ENCODE measurements at places on chromosomes 3 and 15.
A peak's percentile ranks its signal among the peaks of the same experiment; 100 is the strongest.

GRCh38 chr15:68524753-68525584 lies 53.8 kb upstream of the CORO2B start:
- peak; percentile 97 for DNase-seq

DNA sequence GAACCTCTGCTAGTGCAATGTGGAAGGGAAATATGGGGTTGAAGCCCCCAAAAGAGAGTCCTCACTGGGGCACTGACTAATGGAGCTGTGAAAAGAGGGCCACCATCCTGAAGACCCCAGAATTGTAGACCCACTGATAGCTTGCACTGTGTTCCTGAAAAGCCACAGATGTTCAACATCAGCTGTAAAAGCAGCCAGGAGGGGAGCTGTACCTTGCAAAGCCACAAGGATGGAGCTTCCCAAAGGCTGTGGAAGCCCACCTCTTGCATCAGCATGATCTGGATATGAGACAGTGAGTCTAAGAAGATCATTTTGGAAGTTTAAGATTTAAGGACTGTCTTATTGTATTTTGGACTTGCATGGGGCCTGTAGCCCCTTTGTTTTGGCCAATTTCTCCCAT lies 125.8 kb upstream of the TGFBR2 start:
- DNase-seq = no peak

DNA sequence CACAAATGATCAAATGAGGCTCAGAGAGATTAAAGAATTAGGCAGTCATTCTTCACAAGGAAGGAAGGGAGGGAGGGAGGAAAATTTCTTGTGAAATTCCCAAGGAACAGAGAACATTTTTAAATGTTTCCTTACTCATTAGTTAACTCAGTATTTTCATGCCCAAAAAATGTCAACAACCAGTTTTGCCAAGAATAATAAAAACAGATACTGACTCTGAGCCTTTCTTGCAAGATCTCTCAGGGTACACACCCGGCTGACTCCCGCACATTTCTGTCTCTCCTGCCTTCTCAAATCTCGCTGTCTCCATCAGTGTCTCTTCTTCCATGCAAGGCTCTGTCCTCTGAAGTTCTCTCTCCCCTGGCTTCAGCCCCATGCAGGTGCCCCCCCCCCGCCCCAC lies 265.9 kb downstream of the TJP1 start:
- no peak for DNase-seq

GRCh38 chr3:146542978-146543377 lies 1.4 kb downstream of the PLSCR1 start:
- no peak for DNase-seq

GRCh38 chr15:53307952-53308624 lies 451.4 kb downstream of the WDR72 start:
- no peak for DNase-seq

GRCh38 chr15:95499397-95499796 lies 831.1 kb upstream of the NR2F2 start:
- DNase-seq = no peak

GRCh38 chr15:70541511-70541910 lies 221.8 kb downstream of the UACA start:
- no peak for DNase-seq

DNA sequence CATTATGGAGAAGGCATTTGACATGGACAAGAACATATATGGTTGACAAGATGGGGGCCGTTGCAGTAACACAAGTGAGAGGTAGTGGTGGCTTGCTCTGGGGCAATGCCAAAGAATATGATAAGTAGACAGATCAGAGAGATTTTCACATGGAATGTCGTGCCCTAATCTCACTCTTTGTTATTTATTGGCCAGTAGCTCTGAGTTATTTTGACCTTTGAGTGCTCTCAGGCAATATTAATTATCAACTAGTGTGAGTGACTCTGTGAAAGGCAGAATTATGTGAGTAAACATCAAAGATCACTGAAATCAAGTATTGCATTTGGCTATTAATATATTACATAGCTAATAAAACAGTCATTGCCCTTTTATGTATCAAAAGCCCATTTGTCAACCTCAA lies 164.9 kb upstream of the ADAMTS9 start:
- no peak for DNase-seq

DNA sequence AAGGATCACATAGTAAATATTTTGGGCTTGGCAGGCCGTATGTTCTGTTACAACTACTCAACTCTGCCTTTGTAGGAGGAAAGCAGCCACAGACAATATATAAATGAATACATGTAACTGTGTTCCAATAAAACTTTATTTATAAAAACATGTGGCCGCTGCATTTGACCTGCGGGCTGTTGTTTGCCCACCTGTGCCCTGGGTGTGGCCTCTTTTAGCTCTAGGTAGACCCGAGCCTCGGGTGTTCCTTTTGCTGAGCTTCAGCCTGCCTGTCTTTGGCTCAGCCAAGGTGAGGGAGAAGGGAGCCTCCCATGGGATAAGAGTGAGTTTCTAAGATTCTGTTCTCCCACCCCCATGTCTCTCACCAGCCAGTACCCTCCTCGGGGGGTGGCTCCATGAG lies 5.6 kb downstream of the FAM3D start:
- no peak for DNase-seq

GRCh38 chr3:125594581-125595011 lies 701 bp downstream of the OSBPL11 start:
- DNase-seq = no peak

GRCh38 chr3:5633960-5634359 lies 446.5 kb downstream of the EDEM1 start:
- no peak for DNase-seq

GRCh38 chr3:129358772-129359371 lies 69.6 kb downstream of the EFCAB12 start:
- DNase-seq = peak; percentile 41

DNA sequence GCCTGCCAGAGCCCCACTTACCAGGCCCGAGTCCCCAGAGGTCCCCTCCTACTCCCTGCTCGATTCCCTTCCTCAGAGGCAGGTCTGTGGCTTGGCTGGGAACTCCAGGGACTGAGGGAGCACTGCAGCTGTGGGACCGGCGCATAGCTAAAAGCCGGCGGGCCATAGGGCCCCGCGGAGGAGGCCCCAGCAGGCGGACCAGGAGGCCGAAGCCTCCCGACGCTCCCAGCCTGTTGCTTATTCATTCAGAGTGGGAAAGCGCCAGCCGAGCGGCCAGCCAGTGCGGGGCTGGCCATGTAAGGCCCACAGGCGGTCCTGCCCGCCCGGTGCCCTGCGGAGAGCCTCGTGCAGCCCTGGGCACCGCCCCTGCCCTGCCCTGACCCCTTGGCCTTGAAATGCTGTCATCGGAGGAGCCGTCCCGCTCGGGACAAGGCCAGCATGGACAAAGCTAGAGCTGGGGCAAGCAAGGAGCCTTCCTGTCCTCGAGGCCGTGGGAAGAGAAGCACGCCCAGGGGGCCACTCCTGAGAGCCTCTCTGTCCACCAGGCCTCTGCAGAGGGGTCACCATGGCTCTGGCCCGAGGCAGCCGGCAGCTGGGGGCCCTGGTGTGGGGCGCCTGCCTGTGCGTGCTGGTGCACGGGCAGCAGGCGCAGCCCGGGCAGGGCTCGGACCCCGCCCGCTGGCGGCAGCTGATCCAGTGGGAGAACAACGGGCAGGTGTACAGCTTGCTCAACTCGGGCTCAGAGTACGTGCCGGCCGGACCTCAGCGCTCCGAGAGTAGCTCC lies at the start of gene LOXL1:
Gene LOXL1, plus strand, starts transcription at position 244 of the 784 bp plus-strand sequence. Its CDS starts 322 bp downstream, at position 566.
- DNase-seq = peak; percentile 91

DNA sequence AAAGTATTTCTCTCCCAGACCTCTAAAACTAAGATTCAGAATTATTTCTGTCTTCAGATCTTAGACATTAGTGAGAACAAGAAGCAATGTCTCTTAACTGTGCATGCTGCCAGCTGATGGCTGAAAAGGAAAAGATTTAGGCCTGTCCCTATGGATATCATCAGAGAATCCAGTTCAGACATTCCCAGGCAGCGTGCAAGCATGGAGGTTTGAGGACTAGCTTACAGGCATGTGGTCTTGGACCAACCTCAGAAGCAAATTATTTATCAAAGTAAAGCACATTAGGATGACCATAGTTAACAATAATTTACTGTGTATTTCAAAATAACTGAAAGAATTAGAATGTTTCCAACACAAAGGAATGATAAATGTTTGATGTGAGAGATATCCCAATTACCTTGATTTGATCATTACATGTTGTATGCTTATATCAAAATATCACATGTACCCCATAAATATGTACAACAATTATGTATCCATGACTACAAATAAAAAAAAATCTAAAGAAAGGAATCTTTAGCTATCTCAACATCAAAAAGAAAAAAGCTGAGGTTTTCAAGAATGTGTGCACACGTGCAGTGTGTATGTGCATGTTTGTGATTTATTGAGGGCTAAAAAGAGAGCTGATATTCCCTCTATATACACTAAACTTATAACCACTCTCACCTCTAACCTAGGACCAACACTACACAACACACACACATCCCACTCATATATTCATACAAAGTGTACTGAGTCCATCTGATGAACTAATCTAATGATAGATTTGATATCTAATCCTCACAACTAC lies 108.9 kb upstream of the THBS1 start:
- peak; percentile 59 for DNase-seq

DNA sequence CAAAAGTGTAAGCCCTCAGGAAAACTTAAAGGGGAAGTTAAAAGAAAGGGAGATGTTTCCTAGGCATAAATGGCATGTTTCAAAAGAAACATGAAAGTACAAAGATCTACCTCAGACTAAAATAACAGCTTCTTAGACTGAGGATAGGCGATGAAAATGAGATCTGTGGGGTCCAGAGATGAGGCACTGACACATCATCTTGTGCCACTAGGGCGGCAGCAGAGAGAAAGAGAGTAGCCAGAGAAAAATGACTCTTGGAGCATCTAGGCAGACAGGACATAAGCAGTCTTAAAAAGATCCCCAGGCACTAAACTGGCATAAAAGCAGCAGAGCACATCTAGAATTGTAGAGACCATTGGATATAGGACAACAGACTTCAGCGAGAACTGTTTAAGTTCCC lies 42.5 kb upstream of the RFX7 start:
- DNase-seq = no peak

GRCh38 chr3:107913701-107914100 lies 177.1 kb downstream of the CD47 start:
- DNase-seq = peak; percentile 10

DNA sequence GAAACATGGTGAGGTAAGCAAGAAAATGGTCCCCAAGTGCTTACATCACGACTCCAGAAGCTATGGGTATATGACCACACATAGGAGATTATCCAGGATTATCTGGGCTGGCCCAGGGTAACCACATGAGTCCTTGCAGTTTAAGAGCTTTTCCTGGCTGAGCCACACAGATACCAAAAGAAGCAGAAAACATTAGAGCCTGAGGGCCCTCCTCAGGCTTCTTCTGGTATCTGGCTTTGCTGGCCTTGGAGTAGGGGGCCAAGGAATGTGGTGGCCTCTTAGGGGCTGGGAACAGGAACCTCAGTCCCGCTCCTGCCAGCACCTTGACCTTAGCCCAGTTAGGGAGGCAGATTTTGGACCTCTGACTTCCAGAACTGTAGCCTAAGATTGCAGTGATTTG lies 259.1 kb downstream of the KCNMB2 start:
- DNase-seq = no peak

- peak; percentile 94 for DNase-seq
Observed at GRCh38 chr3:111326144-111326995, 215.6 kb upstream of the CD96 start.

DNA sequence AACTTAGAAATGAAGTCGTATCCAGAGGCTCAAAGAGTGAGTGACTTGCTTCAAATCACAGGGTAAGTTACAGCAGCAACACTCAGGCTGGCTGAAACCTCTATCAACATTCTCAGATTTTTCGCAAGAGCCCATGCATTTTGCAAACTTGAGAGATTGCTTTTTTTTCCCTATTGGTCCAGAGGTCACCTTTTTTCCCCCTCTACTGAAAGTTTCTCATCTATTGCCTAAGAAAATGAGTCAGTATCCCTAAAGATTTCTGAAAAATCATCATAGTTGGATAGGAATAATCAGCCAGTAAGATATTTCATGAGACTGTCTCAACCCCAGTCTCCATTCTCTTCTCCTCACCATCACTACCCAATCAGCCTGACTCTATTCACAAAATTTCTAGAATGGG lies 410.6 kb downstream of the FOXP1 start:
- DNase-seq = peak; percentile 92

GRCh38 chr15:68503213-68503612 lies 71.2 kb upstream of the ITGA11 start:
- no peak for DNase-seq

DNA sequence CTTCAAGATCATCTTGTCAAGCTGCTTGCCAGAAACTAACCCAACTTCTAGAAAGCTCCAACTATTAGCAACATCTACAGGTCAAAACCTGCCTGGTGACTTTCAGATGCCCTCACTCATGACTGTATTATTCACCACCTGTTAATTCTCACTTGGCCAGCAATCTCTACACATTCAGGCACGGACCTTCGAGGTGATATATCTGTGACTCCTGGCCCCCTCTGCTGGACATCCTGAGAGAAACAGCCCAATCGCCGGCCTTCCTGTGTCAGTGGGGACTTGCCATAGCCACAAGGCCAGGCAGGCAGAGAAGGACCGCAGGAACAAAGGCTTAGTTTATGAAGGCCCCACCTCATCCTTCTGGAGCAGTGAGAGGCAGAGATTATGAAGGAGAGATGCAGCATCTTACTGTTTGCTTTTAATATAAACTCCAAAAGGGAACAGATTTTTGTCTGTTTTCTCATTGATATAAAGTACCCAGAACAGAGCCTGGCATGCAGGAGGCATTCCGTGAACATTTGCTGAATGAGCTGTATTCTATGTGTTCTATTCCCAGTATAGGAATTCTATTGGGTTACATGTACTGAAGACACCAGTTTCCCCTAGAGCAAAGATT lies 24.4 kb upstream of the OCA2 start:
- DNase-seq = peak; percentile 72

DNA sequence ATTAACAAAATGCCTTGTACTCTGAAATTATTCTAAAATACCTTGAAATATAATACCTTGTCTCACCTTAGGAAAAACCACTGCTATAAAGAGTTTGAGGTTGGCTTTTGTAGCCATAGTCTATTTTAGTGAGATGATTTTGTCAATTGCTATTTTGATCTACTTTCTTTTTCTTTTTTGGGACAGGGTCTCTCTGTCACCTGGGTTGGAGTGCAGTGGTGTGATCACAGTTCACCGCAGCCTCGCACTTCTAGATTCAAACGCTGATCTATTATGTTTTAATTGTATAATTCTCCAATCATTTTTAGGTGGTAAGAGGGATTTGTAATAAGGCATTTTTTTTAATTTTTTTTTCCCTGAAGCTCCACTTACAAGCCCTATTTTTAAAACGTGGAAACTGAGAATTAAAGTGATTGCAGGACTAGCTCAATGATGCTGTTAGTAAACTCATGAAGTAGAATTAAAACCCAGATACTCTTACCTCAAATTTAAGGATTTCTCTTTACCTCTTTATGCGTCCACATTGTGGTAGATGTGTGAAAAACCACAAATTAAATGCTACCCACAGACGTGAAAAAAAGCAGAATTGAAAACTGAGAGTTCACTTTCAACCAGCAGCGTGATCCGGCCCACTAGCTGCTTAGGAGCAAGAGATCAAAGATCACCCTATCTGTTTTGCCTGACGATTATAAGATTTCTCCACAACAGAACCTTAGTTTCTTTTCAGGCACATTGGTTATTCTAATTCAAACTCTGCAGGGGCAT lies 384.2 kb downstream of the CGGBP1 start:
- DNase-seq = no peak

- DNase-seq = no peak
Observed at GRCh38 chr3:25027650-25028049, 400.4 kb upstream of the RARB start.

GRCh38 chr3:187850258-187850921 lies 105.1 kb upstream of the BCL6 start:
- no peak for DNase-seq
